ENCODE measurements at places on chromosomes 6 and 20. TPM values are rescaled to one million over a fixed set of nuclear protein-coding genes. Genes with fewer than 3 reads are reported as not detected.

The PAX1 gene
- total RNA-seq = 0.06 TPM

The SAMD3 gene
- total RNA-seq = 3.5 TPM

The PARD6B gene
- 11.3 TPM for total RNA-seq

The TMC2 gene
- 1.2 TPM for total RNA-seq

The OTOR gene
- not detected for total RNA-seq

The CDSN gene
- not detected for total RNA-seq

The PPP1R16B gene
- total RNA-seq = 28.6 TPM

The DDX43 gene
- 1.5 TPM for total RNA-seq

All from spinal cord (tissue), 10 donors.